ENCODE measurements at places on chromosomes 4 and X. TPM values are rescaled to one million over a fixed set of nuclear protein-coding genes. Genes with fewer than 3 reads are reported as not detected.

Gene RENBP
- total RNA-seq, result not detected

Gene USP17L27
- total RNA-seq, result not detected

GRCh38 chr4:23374259-23374658 lies 515.6 kb downstream of the PPARGC1A start:
- DNase-seq, result no peak

DNA sequence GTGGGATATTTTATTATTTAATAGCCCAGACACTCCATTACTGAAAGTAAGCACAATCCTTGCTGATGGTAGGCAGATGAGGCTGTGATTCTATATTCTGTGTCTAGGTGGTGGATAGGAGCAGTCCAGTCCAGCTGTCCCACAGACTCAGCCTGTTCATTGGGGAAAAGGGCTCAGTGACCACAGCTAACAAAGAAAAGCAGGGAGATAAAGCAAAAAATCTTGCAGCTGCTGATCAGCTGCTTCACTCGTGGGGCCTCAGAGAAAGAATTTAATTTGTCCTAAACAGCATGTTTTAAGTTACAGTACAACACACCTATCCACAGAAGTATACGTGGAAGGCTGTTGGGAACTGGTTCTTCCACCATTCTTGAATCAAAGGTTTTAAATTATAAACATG lies 40.7 kb upstream of the ANK2 start:
- no peak for DNase-seq

Gene SHOX
- not detected for total RNA-seq

Gene MUC7
- total RNA-seq, result not detected

- DNase-seq, result peak; percentile 89
Measured at GRCh38 chr4:159175085-159175988, 72.5 kb downstream of the RAPGEF2 start.

GRCh38 chr4:139587446-139587845 lies 31.4 kb upstream of the SETD7 start:
- DNase-seq, result no peak

- no peak for DNase-seq
Measured at GRCh38 chr4:189299706-189300105, 641.0 kb upstream of the FRG1 start.

- DNase-seq, result no peak
Measured at GRCh38 chr4:127417885-127418535, 214.7 kb upstream of the INTU start.

DNA sequence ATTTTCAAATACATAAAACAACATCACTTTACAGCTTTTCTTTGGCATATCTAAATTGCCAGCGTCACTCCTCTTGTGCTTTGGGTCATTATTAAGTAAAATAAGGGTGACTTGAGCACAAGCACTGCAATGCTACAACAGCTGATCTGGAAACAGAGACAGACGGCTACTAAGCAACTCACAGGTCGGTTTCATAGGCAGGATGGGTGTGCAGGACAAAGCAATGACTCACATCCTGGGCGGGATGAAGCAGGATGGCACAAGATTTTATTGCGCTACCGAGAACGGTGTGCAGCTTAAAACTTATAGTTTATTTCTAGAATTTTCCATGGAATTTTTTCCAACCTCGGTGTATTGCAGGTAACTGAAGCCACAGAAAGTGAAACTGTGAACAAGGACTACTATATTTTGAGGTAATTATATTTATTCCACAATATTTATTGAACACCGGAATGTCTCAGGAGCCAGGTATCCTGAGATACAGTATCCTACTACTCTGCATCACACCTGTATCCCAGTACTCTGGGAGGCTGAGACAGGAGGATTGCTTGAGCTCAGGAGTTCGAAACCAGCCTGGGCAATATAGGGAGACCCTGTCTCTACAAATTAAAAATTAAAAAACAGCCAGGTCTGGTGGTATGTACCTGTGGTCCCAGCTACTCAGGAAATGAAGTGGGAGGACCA lies 215.5 kb downstream of the APBB2 start:
- peak; percentile 66 for DNase-seq

Gene ERVMER34-1
- 1.7 TPM for total RNA-seq

GRCh38 chr4:151276787-151277562 lies at the start of gene PRSS48:
Gene PRSS48, plus strand, starts transcription at chr4:151277161. Its CDS starts 12 bp downstream, at chr4:151277173.
- peak; percentile 61 for DNase-seq

GRCh38 chr4:90840828-90841227 lies 713.6 kb downstream of the CCSER1 start:
- DNase-seq, result no peak

Gene HSFX2
- total RNA-seq, result not detected

Gene PABPC5
- total RNA-seq, result 0.40 TPM

- no peak for DNase-seq
Measured at GRCh38 chrX:24657671-24658386, 10.7 kb upstream of the PCYT1B start.

Gene CXorf49
- not detected for total RNA-seq

Gene USP26
- total RNA-seq, result not detected
